ENCODE measurements at places on chromosomes 3 and 15. TPM values are rescaled to one million over a fixed set of nuclear protein-coding genes. Genes with fewer than 3 reads are reported as not detected.

DNA sequence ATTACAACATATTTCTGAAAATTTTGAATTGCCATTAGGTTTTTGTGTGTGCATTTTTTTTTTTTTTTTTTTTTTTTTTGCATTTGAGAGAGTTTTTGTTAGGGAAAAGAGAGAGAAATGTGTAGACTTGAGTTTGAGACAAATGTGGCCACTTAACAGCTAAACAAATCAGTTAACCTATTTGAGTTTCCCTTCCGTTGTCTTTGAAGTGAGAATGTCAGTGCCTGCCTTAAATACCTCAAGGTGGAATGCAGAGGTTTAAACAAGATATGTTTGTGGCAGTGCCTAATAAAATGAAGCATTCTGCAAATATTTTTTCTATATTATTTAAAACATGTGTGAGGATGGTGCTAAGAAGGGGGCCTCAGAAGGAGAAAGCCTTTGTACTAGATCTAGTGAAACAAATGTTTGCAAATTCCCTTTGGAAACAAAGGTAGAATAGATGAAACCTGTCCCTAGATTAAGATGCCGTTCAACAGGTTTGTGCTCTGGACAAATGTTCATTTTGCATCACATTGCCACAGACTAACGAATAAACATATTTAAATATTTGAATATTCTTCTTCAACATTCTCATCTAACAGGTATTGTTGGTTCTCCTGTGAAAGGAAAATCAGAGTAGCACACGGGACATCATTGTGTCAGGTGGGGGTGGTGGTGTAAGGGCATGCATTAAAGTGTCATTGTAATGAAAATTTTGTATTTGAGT is 80.7 kb downstream of the SATB1 start:
- H3K4me3 ChIP-seq: no peak overlapping the region
- no peak overlapping the region for H3K27ac ChIP-seq
- no peaks in the 10 kb centered on the region for H3K27me3 ChIP-seq
- no peak for DNase-seq

GRCh38 chr3:195900436-195901355 is 7.7 kb downstream of the TNK2 start:
- no peaks in the 10 kb centered on the region for H3K4me1 ChIP-seq
- no peaks in the 10 kb centered on the region for H3K36me3 ChIP-seq

GRCh38 chr3:138242466-138242865 is 55.4 kb downstream of the ARMC8 start:
- no peaks in the 10 kb centered on the region for H3K36me3 ChIP-seq
- H3K27me3 ChIP-seq: no peaks in the 10 kb centered on the region
- no peak for DNase-seq
- H3K27ac ChIP-seq: no peak overlapping the region
- no peak overlapping the region for H3K4me3 ChIP-seq

Gene CELF6
- total RNA-seq: 0.74 TPM

Gene NR2E3
- total RNA-seq: 0.35 TPM
